ENCODE measurements at places on chromosomes 5 and 9.

GRCh38 chr5:160467555-160468362 is 46.1 kb downstream of the PTTG1 start:
- no peak for DNase-seq

DNA sequence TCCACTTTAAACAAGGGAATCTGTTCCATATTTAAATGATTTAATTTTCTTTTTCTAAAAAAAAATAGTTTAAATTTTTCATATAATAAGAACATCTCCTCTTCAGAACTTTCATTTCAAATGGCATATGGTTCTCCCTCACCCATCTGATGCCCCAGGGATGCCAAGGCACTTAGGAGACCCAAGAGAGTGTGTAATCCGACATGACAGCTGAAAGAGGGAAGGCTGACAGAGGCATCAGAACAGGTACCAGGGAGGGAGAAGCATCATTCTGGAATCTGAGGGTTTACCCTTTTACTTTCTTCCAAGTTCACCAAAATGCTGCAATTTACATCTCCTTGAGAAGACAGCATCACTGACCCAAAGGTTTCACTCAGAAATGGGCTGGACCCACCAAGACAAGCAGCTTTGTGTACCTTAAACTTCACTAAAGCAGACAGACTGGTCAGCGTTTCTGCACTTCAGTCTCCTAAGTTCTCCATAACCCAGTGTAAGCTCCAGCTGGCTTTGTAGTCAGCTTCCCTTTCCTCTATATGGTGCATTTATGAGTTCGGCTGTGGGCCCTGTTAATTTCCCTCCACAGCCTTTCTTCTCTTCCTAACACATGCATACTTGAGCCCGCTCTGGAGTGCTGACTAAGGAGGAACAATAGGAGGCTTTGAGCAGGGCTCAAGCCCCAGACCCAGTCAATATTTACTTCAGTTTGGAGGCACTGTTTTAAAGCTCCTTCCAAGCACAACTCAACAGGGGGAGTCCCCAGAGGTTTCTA is 17.7 kb downstream of the EFNA5 start:
- no peak for DNase-seq

GRCh38 chr5:126449751-126450271 is 26.6 kb downstream of the GRAMD2B start:
- no peak for DNase-seq

GRCh38 chr5:107359033-107359915 is 311.5 kb downstream of the EFNA5 start:
- no peak for DNase-seq

DNA sequence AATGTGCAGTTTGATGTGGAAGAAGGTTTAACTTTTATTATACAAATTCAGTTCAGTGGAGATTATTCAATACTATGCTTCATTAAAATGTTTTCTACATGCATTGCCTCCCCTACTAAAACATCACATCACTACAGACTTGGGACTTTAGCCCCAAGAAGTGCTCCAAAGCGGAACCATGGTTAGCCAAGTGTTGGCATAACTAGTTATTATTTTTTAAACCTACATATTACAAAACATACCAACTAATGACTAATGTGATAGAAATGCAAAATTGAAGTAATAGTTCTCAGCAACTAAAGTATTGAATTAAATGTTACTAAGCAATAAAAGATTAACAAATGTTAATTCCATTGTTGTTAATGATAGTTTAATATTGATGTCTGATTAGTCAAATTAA is 74.5 kb downstream of the XRCC4 start:
- DNase-seq, result no peak

GRCh38 chr9:113573046-113573958 is 109.8 kb downstream of the RGS3 start:
- no peak for DNase-seq

- DNase-seq, result no peak
These were observed 125.6 kb upstream of the PPP1R26 start for GRCh38 chr9:135353935-135354334.

- DNase-seq, result no peak
These were observed 78.5 kb upstream of the LRRTM2 start for GRCh38 chr5:138953387-138954256.

GRCh38 chr9:25716220-25716872 is 38.1 kb upstream of the TUSC1 start:
- DNase-seq, result peak; percentile 6

- DNase-seq, result no peak
These were observed 4.1 kb upstream of the KCNMB1 start for GRCh38 chr5:170393235-170393634.

DNA sequence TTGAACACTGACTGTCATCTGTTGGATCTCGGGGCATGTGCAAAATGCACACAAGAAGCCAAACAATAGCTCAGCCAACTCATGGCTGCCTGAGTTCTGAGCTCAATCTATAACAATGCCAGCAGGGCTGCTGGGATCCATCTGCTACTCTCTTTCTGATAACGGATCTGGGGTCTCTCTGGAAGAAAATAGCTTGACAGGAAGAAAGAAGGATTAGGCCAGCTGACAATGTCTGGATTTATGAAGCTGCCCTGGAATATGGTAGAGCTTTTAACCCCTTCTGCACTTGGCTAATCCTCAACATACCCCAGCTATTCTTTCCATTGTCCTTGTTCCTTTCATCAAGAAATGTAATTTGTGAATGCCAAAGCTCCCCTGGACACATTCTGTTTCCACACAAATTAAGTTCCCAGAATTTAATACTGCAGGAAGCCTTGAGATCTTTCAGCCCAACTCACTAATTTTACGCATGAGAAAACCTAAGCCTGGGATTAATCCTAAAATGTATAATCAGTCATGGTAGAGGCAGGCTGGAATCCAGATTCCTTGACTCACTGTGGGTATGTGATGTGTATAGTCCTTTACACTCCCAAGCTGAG is 62.7 kb upstream of the PCA3 start:
- no peak for DNase-seq
